ENCODE measurements at places on chromosomes 13 and 19. TPM values are rescaled to one million over a fixed set of nuclear protein-coding genes. Genes with fewer than 3 reads are reported as not detected.

OPA3 gene
- total RNA-seq: 16.3 TPM

MYO1F gene
- total RNA-seq: 2.8 TPM

SIGLEC10 gene
- total RNA-seq: not detected

MEDAG gene
- total RNA-seq: 1.8 TPM

TNNT1 gene
- 0.65 TPM for total RNA-seq

ERICH4 gene
- not detected for total RNA-seq

PSG1 gene
- total RNA-seq: 17.2 TPM

ZNF560 gene
- 1.5 TPM for total RNA-seq

TIMM13 gene
- 32.5 TPM for total RNA-seq
